ENCODE measurements at places on chromosomes 7 and 10.

GRCh38 chr7:2722591-2722990 lies 34.6 kb downstream of the AMZ1 start:
- DNase-seq: no peak

GRCh38 chr7:107089627-107090026 lies 45.1 kb downstream of the PRKAR2B start:
- no peak for DNase-seq

DNA sequence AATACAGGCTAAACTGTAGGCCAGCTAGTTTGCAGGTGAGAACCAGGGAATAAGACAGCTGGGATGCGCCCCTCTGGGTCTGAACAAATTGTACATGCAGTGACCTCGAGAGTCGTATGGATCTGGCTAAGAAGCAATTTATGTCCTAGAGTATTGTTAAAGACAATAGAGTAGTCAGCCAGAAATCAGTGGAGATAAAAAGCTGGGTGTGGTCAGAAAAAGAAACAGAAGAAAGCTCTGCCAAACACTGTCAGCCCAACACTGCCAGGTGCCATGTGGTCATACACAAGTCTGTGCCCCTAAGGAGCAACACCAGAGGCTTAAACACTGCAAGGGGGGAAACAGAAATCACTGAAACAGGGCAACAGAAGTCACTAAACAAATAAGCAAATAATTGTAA lies 62.2 kb downstream of the CNOT4 start:
- DNase-seq: no peak

DNA sequence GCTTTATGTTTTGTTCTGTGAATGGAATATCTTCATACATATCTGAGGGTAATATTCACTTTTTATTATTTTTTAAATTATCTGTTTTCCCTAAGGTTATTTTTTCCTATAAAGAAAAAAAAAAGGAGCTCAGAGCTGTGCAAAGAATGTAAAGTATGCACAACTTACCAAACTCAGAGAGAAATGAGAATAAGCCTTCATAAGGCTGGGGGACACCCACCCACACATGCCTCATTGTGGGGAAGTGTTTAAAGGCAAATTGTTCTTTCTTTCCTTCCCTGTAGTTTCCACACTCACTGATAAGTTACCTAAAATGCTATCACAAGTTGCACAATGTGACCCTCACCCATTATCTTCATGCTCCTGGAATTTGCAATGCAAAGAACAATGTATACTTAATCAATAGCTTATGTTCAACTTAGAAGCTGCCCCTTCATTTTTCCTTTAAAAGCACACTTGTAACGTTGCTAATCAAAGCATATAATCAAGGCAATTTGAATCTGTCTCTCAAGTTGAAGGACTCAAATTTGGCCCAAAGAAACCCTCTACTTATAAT lies 108.1 kb downstream of the GNAT3 start:
- DNase-seq: no peak

GRCh38 chr10:67550838-67551402 lies 145.1 kb downstream of the CTNNA3 start:
- DNase-seq: no peak

All from T-cell (primary cell).